Fibroblast of villous mesenchyme (primary cell): ENCODE measurements at places on chromosomes 12 and 14. TPM values are rescaled to one million over a fixed set of nuclear protein-coding genes. Genes with fewer than 3 reads are reported as not detected.

The C12orf54 gene
- total RNA-seq: not detected in 2 replicates

The KRT6B gene
- not detected in 2 replicates for total RNA-seq

The RASAL1 gene
- total RNA-seq: not detected in 2 replicates

The C3AR1 gene
- under 0.01 TPM in 2 replicates for total RNA-seq

The FAM90A1 gene
- under 0.01 TPM in 1 of 2 replicates, not detected in the other for total RNA-seq

The OTOGL gene
- total RNA-seq: under 0.01 TPM in 2 replicates

The CLEC9A gene
- not detected in 2 replicates for total RNA-seq

- DNase-seq: no peak
Measured at GRCh38 chr12:13627536-13627935, 353.9 kb downstream of the GRIN2B start.

DNA sequence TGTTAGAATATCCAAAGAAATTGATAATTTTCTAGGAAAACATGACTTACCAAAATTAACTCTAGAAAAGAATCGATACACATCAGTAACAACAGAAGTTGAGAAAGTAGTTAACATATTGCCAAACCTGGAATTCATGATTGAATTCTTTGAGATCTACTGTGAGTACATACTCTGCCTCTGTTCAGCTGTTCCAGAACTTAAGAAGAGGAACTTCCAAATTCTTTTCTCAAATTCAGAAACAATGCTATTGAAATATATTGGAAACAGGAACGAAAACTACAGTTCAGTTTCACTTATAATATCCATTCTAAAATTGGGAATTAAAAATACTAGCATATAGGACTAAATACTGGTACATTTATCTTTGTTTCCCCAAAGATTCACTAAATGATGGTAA is 57.9 kb downstream of the MARK3 start:
- no peak for DNase-seq

DNA sequence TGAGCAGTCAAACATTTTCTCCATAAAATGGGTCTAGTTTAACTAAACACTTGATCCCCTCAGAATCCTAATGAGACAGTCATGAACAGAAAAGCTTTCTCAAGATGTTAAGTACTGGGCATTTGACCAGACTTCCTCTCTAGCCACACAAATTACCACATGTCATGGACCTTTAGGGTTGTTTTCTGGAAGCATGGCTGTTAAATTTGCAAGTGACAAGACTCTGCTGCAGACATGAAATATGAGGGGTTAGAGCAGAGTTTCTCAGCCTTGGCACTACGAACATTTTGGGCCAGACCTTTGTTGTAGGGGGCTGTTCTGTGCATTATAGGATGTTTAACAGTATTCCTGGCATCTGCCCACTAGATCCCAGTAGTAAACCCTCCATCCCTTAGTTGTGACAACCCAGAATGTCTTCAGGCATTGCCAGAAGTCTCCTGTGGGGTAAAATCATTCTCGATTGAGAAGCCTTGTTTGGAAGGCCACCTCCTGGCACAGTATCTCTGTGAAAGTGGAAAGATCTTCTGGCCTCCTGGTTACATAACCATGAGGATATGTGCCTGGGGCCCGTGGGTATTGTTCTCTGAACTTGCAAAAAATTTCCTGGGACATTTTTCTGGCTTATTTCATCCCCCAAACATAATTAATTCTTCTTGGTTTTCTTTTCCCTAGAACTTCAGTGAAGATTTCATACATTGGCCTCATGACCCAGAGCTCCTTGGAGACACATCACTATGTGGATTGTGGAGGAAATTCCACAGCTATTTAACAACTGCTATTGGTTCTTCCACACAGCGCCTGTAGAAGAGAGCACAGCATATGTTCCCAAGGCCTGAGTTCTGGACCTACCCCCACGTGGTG is 4.3 kb downstream of the TMEM106C start:
- peak; percentile 48 for DNase-seq

DNA sequence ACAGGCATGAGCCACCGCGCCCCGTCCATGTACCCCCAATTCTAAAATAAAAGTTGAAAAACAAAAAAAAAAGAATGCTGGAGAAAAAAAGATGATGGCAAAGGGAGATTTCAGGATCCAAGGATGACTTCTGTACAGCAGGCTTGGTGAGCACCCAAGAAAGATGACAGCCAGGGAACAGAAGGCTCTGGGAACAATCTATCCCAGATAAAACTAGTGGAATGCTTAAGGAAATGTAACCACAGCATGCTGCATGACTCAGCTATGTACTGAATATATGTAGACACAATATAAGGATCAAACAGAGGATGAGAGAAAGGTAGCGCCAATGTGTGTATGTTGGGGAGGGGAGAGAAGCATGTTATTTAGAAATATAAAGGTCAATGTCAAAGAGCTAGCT is 123.7 kb upstream of the TMTC1 start:
- peak; percentile 13 for DNase-seq

GRCh38 chr12:77919450-77919849 is 88.8 kb downstream of the NAV3 start:
- no peak for DNase-seq

DNA sequence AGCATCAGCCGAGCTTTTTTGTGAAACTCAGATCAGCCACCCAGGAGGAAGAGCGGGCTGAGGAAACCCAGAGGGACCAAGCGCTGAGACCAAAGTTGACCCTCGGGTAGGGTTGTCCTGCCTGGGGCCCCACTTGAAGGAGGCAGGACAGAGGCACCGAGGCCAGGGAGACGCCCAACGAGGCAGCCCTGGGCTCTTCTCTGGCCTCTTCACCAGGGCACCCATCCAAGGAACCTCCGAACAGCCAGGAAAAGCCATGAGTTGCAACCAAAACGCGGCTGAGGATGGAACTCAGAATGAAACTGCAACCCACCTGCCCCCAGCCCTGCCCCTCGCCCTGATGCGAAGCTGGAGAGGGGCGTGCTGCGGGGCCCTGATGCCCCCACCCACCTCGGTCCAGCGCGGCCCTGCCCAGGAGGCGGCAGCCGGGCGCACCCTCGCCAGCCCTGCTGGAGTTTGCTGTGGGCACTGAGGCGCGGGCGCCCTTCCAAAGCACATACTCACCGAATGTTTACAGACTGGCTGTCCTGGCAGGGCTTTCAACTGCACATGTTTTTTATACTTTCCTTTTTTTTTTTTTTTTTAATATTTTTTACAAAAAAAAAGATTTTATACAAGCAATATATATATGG is 41.9 kb downstream of the JDP2 start:
- DNase-seq: no peak

DNA sequence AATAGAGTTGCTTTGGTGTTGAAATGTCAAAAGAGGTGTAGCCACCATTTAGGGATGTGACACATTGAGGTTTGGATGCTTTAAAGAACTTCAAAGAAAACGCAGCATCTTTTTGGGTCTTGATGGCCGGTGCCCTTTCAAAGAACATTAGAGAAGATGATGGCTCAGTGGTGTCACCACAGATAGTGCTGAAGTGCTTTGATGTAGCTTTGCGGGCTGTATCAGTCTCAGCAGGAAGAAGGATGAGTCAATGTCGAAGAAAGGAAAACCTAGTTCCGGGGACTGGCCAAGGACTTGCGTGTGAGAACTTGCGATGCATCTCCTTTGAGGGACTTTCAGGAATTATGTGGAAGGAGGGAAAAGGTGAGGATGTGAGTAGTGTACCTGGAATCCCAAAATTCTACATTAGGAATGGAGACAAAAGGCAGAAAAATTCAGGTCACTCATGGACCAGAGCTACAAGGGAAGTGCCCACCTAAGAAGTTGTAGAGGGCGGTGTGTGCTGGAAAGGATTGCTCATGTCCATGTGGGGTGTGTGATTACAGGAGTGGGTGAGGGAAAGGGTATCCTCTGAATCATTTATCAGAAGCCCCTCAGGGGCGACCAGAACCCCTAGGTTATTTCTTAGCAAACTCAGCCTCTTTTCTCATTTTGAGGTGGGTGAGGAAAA is 39.7 kb upstream of the GZMB start:
- DNase-seq: no peak

GRCh38 chr12:12891080-12891880 is at the start of gene GPRC5A:
Gene GPRC5A (plus strand): TSS chr12:12891562. CDS start chr12:12908250, 16,688 bp downstream.
- DNase-seq: peak; percentile 97

- DNase-seq: peak; percentile 64
Measured at GRCh38 chr12:51171884-51172514, 936 bp downstream of the TFCP2 start.

- peak; percentile 95 for DNase-seq
Measured at GRCh38 chr14:52352061-52352491, 38.0 kb downstream of the PTGER2 start.

DNA sequence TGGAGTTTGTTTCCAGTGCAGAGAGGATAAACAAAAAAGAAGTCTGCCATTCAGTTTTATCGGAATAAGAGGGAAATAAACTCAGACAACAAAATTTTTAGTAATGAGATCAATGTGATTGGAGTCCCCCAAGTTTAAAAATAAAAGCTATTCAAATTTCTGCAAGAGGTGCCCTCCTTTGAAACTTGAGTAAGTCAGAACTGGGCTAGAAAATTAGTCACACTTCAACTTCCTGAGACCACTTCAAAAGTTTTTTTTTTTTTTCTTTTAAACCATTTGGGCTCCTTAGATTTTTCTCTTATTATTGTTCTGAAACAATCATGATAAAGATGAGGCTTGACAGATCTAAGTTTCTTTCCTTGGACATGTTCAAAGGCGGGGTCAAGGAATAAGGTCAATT is 3.2 kb downstream of the DACT1 start:
- DNase-seq: no peak

DNA sequence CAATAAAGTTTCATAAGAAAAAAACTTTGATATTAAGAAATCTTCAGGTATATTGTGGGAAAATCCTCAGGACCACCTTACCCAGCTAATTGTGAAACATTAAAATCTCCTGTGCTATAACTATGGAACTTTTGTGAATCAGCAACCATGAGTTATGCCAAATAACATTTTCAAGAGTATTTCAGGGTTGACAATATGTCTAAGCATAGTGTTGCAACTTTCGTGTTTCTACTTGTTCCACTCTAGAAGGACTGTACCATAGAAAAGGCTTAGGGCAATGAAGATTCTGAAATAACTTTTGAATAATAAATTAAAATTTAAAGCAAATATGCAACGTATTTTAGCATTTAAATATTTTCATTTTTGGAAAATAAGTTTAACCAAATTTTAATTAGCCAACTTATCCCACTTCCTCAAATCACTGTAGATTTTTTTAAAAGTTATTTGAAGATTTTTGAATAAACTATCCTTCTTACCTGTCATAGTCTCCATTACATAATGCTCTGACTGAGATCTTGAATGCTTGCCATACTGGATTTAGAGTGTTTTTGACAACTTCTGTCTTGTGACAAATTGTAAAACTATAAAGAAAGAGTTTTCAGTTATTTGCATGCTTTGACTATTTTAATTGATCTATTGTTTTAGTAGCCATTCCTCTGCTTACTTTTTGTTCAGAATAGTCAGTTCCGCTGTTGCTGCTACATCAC is 143.6 kb downstream of the CPNE8 start:
- DNase-seq: no peak

DNA sequence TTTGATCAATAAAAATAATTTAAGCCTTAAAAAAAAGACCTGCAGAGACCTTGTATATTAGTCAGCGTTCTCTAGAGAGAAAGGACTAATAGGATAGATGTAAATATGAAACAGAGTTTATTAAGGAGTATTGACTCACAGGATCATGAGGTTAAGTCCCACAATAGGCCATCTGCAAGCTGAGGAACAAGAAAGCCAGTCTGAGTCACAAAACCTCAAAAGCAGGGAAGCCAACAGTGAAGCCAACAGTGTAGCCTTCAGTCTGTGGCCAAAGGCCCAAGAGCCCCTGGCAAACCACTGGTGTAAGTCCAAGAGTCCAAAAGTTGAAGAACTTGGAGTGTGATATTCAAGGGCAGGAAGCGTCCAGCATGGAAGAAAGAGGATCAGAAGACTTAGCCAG is 66.3 kb downstream of the TBX5 start:
- DNase-seq: no peak

- no peak for DNase-seq
Measured at GRCh38 chr12:2299206-2299605, 246.4 kb downstream of the CACNA1C start.

GRCh38 chr12:91978143-91978542 is 167.5 kb downstream of the BTG1 start:
- DNase-seq: peak; percentile 41

GRCh38 chr12:65330331-65330730 is 51.8 kb downstream of the MSRB3 start:
- DNase-seq: no peak

- DNase-seq: peak; percentile 70
Measured at GRCh38 chr12:75623631-75624154, 112.3 kb upstream of the KRR1 start.

DNA sequence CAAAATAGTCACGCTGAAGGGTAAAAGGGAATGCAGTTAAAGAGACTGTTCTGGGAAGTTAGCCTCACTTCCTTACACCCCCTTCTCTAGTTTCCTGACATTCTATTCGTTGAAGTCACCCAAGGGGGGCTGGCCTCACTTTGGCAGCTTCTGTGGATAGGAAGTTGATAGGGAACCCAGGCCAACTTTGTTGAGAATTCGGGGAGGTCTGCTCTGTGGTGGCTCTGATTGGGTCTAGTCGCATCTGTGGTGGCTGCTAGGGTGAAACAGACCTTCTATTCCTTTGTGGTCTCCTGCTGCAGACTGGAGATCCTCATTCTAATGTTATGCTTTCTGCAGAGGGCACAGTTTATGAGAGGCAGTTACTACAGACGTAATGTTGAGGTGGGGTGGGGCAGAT is 28.8 kb upstream of the GZMB start:
- no peak for DNase-seq
